ENCODE measurements at places on chromosomes 11 and 22. TPM values are rescaled to one million over a fixed set of nuclear protein-coding genes. Genes with fewer than 3 reads are reported as not detected.

DNA sequence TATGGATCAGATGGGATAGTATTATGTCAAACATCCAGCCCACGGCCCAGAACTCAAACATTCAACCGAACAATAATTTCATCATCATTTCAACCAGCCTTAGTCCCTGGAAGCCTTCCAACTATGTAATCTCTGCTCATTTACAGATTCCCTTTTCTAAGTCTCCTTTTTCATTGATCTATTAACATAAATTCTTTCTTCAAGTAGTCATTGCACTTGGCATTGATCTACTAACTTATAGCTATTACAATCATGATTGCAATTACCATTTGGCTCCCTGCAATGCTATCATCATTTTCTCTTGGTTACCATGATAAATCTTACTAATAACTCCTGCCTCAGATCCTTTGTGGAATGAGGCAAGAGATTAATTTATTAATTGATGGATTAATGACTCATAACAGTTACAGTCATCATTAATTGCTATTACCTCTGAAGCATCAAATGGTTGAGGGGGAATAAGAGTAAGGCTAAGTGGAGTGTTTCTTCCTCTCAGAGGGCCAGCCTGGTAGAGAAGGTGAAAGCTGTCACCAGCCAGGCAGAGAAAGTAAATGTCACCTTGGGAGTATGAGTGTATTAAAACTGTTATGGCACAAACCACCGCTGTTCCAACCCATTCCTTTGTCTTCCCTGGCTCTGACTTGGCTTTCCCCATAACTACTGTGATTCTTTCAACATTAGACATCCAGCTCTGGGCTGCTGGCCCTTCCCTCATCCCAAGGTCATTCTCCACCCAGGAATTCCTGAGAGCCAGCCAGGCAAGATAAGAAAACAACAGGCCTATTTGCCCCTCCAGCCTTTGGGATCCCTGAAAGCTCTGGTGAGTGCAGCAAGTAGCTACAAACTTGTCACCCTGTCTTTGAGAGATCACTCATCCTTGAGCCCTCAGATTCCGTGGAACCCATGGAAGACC, 174.7 kb downstream of the RRAS2 start:
- no peak for DNase-seq
- no peaks in the 10 kb centered on the region for H3K36me3 ChIP-seq
- no peaks in the 10 kb centered on the region for H3K27me3 ChIP-seq
- peaks cover 4% of the 10 kb centered on the region for H3K4me1 ChIP-seq
- H3K4me3 ChIP-seq, result no peak overlapping the region

Gene OR8D4
- total RNA-seq, result not detected

Gene YPEL1
- total RNA-seq, result 1.0 TPM

- H3K27me3 ChIP-seq, result no peaks in the 10 kb centered on the region
- H3K4me1 ChIP-seq, result no peaks in the 10 kb centered on the region
- H3K36me3 ChIP-seq, result no peaks in the 10 kb centered on the region
- DNase-seq, result no peak
- H3K27ac ChIP-seq, result no peak overlapping the region
- H3K4me3 ChIP-seq, result no peak overlapping the region
Measured at GRCh38 chr22:28574159-28574788, 105.4 kb downstream of the TTC28 start.

- H3K4me3 ChIP-seq, result no peak overlapping the region
- no peaks in the 10 kb centered on the region for H3K27me3 ChIP-seq
- DNase-seq, result no peak
- H3K4me1 ChIP-seq, result no peaks in the 10 kb centered on the region
- H3K27ac ChIP-seq, result no peak overlapping the region
- no peaks in the 10 kb centered on the region for H3K36me3 ChIP-seq
Measured at GRCh38 chr11:36583667-36584066, 10.6 kb upstream of the IFTAP start.

DNA sequence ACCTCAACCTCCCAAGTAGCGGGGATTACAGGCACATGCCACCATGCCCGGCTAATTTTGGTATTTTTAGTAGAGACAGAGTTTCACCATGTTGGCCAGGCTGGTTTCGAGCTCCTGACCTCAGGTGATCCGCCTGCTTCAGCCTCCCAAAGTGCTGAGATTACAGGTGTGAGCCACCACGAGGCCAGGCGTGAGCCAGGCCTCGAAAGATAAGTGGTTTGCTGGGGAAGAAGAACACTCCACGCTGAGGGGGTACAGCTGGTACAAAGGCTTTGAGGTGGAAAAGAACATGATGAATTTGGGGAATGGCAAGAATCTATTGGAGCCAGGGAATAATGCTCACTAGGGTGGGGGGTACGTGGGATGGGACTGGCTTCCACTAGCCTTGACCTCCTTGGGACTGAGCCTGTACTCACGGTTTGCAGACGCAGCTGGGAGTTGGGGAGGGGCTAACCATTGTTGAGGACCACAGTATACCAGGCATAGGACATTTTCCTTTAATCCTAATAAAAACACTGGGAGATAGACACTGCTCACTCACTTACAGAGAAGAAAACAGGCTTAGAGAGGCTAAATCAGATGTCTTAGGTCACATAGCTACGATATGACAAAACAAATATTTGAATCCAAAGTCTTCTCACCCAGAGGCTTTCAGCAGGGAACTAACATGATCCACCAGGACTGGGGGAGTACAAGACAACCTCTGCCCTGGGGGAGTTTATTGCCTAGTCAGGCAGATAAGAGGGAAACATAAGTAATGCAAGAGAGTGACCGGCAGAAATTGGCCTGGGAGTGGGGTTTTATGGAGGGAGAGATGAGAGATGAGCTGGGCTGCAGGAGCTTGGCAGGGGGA, 4.9 kb downstream of the SLCO2B1 start:
- peak; percentile 37 for DNase-seq
- peak overlapping the region; percentile 77 for H3K27ac ChIP-seq
- no peaks in the 10 kb centered on the region for H3K27me3 ChIP-seq
- no peak overlapping the region for H3K4me3 ChIP-seq

- H3K4me1 ChIP-seq, result 0 out of 2 replicates have a peak, but pooled peaks cover 3% of the 10 kb centered on the region
- H3K4me3 ChIP-seq, result no peak overlapping the region
- no peak overlapping the region for H3K27ac ChIP-seq
- H3K27me3 ChIP-seq, result no peaks in the 10 kb centered on the region
- no peak for DNase-seq
Measured at GRCh38 chr11:11313426-11313825, 39.6 kb downstream of the CSNK2A3 start.

Gene FLRT1
- 0.18 TPM for total RNA-seq

Gene TENM4
- not detected for total RNA-seq

All from SJSA1 (cell line).